Stimulated activated naive CD4-positive, alpha-beta T cell treated with Interleukin-2 at 50 U/mL for 16 hours (primary cell): ENCODE measurements at places on chromosomes 11 and 22.

DNA sequence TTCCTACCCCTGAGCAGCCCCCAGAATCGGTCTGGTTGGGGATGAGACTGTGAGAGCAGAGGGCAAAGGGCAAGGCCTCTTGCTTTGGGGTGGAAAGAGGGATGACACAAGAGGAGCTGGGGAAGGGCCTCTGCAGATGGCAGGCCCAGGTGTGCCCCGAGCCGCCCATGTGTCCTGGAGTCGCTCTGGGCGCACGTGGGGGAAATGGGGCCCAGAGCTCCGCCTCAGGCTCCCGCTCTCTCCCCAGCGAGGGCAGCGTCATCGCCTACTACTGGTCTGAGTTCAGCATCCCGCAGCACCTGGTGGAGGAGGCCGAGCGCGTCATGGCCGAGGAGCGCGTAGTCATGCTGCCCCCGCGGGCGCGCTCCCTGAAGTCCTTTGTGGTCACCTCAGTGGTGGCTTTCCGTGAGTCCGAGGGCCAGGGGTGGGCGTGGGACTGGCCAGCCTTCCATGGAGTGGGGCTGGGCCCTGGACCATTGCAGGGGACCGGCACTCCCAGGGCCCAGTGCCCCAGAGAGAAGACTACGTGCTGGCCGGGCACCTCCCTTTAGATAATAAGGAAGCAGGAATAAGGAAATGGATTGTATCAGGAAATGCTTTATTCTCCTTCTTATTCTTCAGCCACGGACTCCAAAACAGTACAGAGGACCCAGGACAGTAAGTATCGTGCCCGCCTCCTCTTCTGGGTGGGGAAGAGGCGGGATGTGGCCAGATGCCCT, 30.1 kb downstream of the ST14 start:
- DNase-seq = no peak

DNA sequence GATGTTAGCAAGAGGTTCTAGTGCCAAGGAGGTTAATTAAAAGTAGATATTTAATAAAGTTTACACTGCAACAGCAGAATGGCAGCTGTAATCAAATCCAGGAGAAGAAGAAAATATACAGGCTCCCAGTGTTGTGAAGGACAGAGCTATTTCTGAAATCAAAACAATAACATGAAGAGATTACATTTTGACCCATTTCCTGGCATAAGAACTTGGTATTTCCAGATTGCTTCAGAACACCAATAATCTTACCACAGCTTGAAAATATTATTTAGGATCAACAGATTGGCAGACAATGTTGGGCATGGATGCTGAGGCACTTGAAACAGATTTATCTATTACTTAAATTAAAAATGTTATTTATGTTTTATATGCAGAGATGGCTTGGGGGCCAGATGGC, 692.5 kb downstream of the KCNA4 start:
- no peak for DNase-seq

DNA sequence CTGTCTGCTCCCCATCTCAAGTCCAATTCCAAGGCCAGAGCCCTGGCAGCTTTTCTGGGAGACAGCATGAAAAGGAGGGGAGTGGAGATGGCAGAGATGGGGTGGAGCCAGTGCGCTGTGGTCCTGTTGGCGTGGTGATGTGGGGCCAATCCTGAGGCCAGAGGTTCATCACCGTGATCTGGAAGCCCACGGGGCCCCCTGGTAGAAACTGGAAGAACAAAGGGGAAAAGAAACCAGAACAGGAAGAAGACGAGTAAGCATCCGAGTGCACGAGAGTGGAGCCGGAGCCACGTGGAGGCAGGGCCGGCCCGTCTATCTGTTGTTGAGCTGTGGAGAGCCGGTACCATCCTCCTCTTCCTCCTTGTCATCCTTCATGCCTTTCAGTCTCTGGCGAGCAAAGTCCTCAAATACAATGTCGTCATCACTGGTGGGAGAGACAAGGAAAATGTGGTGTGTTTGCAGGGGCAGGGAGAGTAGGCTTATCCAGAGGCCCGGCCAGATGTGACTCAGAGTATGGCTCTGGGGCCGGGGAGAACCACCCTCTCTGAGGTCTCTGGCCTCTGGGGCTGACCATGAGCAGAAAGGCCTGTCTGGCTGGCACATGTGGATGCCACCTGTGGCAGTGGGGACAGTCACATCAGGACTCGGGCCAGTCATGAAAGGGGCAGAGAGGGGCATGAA, 25.4 kb downstream of the TPBGL start:
- DNase-seq = no peak

GRCh38 chr11:118238929-118239328, 13.2 kb downstream of the MPZL3 start:
- no peak for DNase-seq

DNA sequence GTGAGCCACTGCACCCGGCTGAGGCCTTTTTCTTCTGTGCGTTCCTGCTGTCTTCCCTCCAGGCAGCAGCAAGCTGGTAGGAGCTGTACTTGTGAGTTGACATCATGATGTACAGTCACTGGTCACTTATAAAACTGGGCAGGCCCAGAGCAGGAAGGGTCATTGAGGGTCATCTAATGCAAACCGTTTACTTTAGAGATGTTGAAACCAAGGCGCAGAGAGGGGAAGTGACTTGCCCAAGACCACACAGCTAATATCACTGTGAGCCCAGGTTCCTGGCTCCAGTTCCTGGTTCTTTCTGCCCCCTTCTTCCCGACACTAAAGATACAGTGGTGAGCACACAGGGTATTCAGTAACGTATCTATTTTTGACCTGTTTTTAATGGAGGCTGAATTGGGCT, 27.3 kb downstream of the PTPRJ start:
- DNase-seq = no peak

- DNase-seq = no peak
These were observed 8.8 kb downstream of the SLC35F2 start for GRCh38 chr11:107849790-107850189.

DNA sequence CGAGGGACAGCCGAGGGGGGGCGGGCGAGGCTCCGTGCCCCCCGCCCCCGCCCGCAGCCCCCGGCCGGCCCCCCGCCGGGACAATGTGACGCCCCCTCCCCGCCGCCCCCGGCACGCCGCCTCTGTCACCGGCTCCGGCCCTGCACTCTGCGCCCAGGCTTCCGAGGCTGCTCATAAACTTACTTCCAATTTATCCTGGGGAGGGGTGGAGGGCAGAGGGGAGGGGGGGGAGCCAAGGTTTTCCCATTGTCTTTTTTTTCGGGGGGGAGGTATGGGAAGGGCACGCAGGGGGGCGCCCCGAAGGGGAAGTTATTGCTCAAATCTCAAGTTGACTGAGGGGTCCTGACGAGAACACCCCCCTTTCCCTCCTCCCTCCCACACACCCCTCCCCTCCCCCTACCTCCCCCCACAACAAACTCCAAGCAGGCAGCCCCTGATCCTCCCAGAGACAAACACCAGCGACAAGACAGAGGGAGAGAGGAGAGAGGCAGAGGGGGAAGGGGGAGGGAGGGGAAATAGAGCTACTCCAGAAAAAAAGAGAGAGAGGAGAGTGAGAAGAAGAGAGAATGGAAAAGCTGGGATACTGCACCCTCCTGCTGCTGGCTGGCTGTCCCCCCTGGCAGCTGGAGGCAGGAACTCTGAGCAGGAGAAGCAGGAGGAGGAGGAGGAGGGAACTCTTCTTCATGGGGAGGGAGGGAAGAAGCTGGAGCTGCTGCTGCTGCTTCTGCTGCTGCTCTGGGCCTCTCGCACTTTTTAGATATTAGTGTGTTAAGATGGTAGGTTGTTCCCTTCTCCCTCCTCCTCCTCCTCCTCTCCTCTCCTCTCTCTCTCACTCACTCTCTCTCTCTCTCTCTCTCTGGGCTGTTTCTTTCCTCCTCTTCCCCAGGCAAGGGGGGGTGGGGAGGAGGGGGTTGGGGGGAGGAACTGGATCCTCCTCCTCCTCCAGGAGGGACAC, 631 bp downstream of the PHF21A start:
- DNase-seq = peak; percentile 16

DNA sequence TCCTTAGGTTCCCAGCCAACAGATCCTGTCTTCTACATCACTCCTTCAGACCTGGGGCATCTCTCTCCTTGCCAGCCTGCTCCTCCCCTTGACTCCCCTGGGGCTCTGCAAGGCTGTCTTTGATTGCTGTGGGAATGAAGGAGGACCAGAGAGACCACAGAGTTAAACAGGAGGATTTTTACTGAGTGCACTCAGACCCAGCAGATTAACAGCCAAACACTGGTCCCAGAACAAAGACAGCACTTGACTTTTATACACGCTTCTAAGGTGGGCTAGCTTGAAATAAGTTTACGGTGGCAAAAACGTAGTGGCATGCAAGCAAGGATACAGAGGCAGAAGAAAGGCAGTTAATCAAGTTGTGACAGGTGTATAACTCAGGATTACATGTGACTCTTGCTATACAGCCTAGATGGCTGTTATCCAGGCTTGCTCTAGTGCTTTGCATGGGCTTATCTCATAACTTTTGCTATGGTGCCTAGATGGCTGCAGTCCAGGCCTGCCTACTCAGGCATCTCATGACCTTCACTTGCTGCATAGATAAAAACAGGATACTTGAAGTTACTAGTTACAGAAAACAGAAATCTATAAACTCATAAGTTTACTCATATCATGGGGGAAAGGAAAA, 22.0 kb upstream of the GLYATL1 start:
- no peak for DNase-seq

DNA sequence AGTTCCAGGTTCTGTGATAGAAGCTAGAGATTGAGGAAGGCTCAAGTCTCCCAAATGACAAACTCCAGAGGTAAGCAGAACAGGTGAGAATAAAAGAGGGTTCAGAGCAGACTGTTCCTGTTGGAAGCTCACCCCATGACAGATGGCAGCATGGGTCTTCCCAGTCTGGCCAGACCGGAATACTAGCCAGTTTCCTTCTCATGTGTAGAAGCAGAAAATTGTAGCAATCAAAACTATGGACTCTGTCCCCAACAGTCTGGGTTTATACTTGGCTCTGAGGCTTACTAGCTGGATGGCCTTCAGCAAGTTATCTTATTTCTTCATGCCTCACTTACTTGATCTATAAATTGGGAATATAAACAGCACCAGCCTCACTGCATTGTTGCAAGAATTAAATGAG, 494.8 kb downstream of the MN1 start:
- DNase-seq = no peak
